ACHN (cell line): ENCODE measurements at places on chromosomes 3 and 15.

GRCh38 chr15:65460741-65461347 is 38.1 kb upstream of the IGDCC4 start:
- DNase-seq: no peak

DNA sequence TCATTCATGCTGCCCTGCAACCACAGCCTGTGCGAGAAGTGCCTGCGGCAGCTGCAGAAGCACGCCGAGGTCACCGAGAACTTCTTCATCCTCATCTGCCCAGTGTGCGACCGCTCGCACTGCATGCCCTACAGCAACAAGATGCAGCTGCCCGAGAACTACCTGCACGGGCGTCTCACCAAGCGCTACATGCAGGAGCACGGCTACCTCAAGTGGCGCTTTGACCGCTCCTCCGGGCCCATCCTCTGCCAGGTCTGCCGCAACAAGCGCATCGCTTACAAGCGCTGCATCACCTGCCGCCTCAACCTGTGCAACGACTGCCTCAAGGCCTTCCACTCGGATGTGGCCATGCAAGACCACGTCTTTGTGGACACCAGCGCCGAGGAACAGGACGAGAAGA is 4.7 kb downstream of the TRIM42 start:
- no peak for DNase-seq

- no peak for DNase-seq
Observed at GRCh38 chr3:143511174-143511879, 336.9 kb downstream of the SLC9A9 start.

- no peak for DNase-seq
Observed at GRCh38 chr3:180516368-180516767, 85.6 kb upstream of the TTC14 start.

- DNase-seq: no peak
Observed at GRCh38 chr3:127263586-127264231, 24.1 kb downstream of the PRR20G start.

- DNase-seq: no peak
Observed at GRCh38 chr3:57948781-57949242, 59.4 kb upstream of the FLNB start.

DNA sequence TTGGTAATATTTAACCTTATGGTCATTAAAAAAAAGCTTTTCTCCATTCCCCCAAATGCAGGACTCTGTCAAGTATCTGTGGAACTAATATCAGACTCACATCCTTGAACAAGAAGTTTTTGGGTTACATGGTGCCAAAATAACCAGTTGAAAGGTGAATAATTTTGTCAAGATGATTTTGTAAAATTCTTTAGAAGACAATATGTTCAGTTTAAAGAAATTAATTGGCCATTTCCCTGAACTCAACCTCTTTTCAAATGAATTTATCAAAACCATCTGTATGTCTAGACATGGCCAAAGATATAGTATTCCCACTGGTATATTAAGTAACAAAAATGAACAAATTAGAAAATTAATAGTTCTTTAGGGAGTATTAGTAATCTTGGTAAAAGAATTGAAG is 280.5 kb downstream of the MBNL1 start:
- no peak for DNase-seq

- DNase-seq: no peak
Observed at GRCh38 chr15:75045332-75046015, 22.1 kb downstream of the PPCDC start.

GRCh38 chr15:73902121-73903020 is 23.9 kb upstream of the LOXL1 start:
- DNase-seq: no peak

- no peak for DNase-seq
Observed at GRCh38 chr15:60400944-60401343, 3.2 kb upstream of the ANXA2 start.

DNA sequence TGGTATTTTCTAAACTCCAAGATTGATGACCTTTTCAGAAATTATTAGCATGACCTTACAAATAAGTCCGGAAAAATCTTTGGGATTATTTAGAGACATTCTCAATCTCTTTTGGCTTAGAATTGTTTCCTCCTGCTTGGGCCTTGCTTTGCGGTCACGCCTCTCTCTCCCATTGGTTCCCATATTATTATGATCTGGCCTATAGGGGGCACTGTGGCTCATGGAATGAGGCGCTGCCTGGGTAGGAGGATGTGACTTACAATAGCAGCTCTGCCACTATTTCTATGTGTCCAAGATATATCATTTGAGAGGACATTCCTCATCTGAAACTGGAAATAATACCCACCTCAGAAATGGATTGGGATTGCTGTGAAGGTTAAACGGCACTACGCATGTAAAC is 464.9 kb downstream of the MFSD1 start:
- DNase-seq: peak; percentile 42

- no peak for DNase-seq
Observed at GRCh38 chr3:137259701-137260100, 301.9 kb downstream of the IL20RB start.

GRCh38 chr3:40605960-40606359 is 81.2 kb downstream of the ZNF621 start:
- no peak for DNase-seq

- peak; percentile 3 for DNase-seq
Observed at GRCh38 chr3:16182183-16182582, 7.7 kb downstream of the GALNT15 start.

GRCh38 chr3:50830451-50830850 is 155.7 kb downstream of the DOCK3 start:
- DNase-seq: no peak

- DNase-seq: no peak
Observed at GRCh38 chr15:80635953-80636352, 59.2 kb upstream of the ABHD17C start.

DNA sequence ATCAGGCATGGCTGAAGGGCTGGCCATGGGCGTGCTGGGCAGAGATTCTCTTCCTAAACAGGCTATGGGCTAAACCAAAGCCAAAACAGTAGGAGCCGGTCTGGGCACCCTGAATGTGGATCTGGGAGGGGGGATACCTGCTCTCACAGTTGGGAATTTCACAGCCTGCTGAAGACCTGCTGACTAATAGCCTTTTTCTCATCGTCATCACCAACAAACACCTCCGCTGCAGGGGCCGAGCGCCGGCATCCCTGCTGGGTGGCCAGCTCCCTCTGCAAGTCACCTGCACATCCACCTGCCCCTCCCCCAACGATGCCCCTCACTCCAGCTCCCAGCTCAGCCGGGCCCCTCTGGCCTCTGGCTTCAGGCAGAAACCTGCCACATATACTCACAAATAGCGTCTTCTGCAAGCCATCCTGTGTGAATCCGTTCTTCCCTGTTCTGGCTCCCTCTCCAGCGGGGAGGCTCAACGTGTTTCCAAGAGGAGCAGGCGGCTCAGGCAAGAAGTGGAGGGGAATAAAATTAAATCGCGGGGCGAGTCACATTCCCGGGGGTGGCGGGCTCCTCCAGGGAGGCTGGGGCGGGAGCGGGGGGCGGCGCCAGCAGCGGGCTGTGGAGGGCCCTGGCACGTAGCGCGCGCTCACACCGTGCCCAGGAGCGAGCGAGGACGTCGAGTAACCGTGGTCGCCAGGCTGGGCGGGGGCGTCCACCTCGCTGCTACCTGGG is 466 bp downstream of the IQSEC1 start:
- no peak for DNase-seq

GRCh38 chr3:147572970-147573340 is 163.8 kb downstream of the ZIC1 start:
- peak; percentile 50 for DNase-seq

DNA sequence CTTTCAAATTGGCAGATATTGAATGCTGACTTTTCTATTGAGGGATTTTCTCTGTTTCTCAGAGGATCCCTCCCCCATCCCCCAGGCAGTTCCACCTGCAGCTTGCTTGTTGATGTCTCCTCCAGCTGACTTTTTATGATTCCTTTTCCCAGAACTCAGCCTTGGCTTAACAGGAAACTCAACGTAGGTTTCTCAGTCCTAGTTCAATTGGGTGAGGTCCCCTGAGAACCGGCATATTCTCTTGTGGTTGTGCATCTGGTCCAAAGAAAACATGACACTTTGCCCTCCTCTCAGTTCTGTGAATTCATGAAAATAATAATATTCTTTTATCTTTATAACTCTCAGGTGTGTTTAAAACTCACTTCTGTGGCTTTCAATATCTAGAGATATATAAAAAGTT is 1222.1 kb downstream of the OTOL1 start:
- DNase-seq: no peak

- DNase-seq: peak; percentile 26
Observed at GRCh38 chr15:55586808-55587207, 1.3 kb downstream of the PYGO1 start.

DNA sequence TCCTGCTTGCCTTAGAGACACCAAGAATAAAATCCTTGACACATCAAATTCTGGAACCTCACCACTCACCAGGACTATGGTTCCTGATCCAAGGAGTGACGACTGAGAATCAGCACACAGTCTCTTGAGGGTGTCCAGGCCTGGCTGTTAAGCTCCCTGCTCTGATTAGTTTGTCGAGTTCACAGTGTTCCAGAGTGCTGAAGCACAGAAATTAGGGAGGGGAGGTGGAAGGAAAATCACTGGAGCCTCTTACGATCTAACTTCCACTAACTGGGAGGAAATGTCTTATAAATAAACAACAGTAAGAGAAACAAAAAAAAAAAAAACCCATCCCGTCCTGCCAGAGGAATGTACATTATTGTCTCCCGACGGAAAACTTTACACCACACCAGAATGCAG is 330.2 kb downstream of the TIGIT start:
- DNase-seq: peak; percentile 39

DNA sequence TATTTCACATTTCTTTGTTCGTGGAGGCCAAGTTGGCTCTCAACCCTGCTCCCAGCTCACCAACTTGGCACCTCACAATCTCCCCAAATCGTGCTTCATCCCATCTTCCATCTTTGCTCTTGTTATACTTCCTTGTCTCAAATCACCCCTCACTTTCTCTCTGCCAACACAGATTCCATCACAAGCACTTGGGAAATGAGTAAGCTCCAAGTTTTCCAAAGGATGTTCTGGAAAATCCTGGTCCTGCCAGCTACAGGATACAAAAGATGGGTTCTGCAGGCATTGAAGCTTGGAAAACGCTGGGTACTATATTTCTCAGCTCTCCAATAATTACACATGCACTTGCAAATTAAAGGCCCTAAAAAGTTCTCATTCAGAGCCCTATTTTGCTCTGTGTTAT is 4.1 kb upstream of the TM4SF4 start:
- no peak for DNase-seq

GRCh38 chr3:58411851-58412830 is 21.5 kb downstream of the PDHB start:
- no peak for DNase-seq

DNA sequence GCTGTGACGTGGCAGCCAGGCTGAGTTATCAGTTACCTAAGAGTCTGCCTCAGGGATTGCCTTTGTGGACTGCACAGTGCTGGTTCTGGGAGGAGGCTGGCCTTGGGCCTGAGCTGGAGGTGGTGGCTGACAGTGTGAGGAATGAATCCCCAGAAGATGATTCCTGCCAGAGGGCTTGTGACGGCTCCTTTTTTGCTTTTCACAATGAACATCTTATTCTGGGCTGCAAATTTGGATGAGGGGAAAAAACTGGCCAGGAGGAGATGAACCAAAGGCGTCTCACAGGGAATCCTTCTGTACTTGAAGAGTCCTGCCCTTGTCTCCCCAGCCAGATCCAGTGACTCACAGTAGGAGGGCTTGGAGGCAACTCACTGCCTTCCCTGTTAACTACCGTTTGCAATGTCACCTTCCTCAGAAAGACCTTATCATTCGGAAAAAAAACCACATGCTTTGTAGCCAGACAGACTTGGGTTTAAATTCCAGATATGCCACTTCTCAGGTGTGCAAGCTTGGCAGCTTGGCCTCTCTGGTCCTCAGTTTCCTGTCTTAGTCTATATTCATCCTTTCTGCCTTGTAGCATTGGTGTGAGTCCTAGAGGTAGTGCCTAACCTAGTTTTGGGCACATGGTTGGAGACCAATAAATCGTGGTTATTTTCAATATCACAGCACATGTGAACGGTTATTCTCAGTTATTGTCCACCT is 19.1 kb downstream of the ST6GAL1 start:
- DNase-seq: no peak

- no peak for DNase-seq
Observed at GRCh38 chr3:36364260-36364659, 16.0 kb upstream of the STAC start.

- DNase-seq: no peak
Observed at GRCh38 chr15:63947228-63947627, 99.1 kb downstream of the DAPK2 start.

- no peak for DNase-seq
Observed at GRCh38 chr3:72818905-72819304, 29.3 kb downstream of the SHQ1 start.

GRCh38 chr15:93024293-93024692 is 64.7 kb downstream of the RGMA start:
- DNase-seq: no peak

DNA sequence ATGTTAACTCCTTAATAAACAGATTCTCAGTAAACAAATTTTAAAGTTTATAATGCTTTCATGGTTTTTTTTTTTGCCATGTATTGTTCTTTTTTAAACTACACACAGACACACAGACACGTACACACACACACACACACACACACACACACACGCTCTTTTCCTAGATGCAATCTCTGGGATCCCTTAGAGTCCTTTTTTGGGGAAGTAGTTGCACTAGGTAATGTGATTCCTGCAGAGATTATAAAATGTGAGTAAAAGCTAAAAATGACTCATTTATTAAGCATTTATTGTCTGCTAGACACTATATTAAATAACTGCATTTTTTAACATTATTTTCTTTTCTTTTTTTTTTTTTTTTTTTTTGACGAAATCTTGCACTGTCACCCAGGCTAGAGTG is 19.9 kb downstream of the NDUFB5 start:
- DNase-seq: no peak

DNA sequence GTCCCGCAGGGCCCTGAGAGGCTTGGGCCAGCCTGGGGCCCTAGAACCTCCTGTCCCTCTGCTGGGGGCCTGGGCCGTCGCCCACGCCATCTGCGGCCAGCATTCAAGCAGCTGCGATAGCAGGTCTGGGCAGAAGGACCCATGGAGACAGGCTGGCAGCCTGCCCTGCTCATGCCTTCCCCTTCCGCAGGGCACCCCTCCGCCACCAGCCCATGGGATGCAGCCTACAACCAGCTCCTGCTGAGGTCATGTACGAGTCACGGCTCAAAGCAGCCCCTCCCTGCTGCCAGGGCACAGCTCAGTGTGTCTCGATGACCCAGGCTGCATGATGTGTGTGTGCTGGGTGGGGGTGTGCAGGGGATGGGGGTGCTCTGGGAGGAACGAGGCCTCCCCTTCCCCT is 27.8 kb downstream of the DUSP7 start:
- no peak for DNase-seq

GRCh38 chr15:86135041-86135440 is 55.4 kb downstream of the AGBL1 start:
- no peak for DNase-seq

DNA sequence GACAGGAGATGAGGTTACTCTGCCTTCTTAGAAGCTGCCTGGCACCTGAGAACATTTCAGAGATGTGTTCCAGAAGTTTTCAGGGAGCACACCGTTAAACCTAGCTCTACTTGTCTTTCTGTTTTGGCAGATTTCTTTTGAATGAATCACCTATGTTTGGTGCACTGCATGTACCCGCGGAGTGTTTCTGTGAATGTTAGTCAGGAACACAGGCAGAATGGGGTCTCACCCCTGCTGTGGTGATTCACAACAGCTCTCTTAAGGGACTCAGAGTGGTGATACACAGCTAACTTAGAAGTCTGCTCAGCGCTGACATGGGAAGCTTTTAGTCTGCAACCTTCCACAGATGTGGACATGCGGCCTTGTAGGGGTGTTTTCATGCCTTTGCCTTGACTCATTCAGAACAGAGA is 24.0 kb downstream of the TSEN2 start:
- peak; percentile 76 for DNase-seq

GRCh38 chr15:81126892-81127291 is 7.2 kb upstream of the CFAP161 start:
- DNase-seq: no peak

GRCh38 chr3:141335531-141336061 is 32.7 kb upstream of the ZBTB38 start:
- no peak for DNase-seq
